ENCODE measurements at places on chromosomes 3 and 15. TPM values are rescaled to one million over a fixed set of nuclear protein-coding genes. Genes with fewer than 3 reads are reported as not detected.
A peak's percentile ranks its signal among the peaks of the same experiment; 100 is the strongest.

The ISL2 gene
- polyA plus RNA-seq: not detected

The TUSC7 gene
- polyA plus RNA-seq: not detected

The LMOD3 gene
- not detected for polyA plus RNA-seq

The EEF1AKMT4 gene
- 2.1 TPM for polyA plus RNA-seq

The ATP2B2 gene
- polyA plus RNA-seq: not detected

The CD276 gene
- polyA plus RNA-seq: not detected

The CIB1 gene
- polyA plus RNA-seq: 225 TPM

The FETUB gene
- polyA plus RNA-seq: not detected

The KLHL40 gene
- not detected for polyA plus RNA-seq

The GNAT1 gene
- polyA plus RNA-seq: not detected

The MITF gene
- polyA plus RNA-seq: not detected

The CDC25A gene
- polyA plus RNA-seq: not detected

The PLD1 gene
- polyA plus RNA-seq: not detected

The PROS1 gene
- polyA plus RNA-seq: not detected

GRCh38 chr15:70582143-70582945, 181.0 kb downstream of the UACA start:
- no peak overlapping the region for H3K4me3 ChIP-seq
- H3K36me3 ChIP-seq: no peaks in the 10 kb centered on the region
- H3K4me1 ChIP-seq: peaks cover 6% of the 10 kb centered on the region

- H3K4me1 ChIP-seq: peaks cover 5% of the 10 kb centered on the region
- no peaks in the 10 kb centered on the region for H3K27me3 ChIP-seq
- no peak overlapping the region for H3K4me3 ChIP-seq
- H3K36me3 ChIP-seq: no peaks in the 10 kb centered on the region
- no peak for DNase-seq
Measured at GRCh38 chr3:43093006-43093405, 12.9 kb downstream of the POMGNT2 start.

DNA sequence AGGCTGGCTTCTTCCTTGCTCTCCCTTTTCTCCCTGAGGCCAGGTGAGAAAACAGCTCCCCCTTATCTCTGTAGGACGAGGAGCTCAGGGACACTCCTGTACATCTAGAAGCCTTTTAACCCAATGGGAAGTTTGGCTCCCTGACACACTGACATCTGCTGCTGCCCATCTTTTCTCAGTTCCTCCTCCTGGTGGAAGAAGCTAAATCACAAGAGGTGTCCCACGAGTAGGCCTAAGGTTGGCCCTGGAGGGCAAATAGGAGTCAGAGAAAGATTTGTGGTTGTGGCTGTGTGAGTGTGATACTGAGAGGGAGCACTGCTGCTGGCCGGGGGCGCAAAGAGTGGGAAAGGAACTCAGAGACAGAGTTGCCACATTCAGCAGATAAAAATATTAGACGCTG, 49.5 kb downstream of the ARHGAP31 start:
- peak overlapping the region; percentile 37 for H3K27ac ChIP-seq
- peaks cover 13% of the 10 kb centered on the region for H3K4me1 ChIP-seq
- no peaks in the 10 kb centered on the region for H3K27me3 ChIP-seq
- no peak for DNase-seq
- H3K4me3 ChIP-seq: no peak overlapping the region
- H3K36me3 ChIP-seq: no peaks in the 10 kb centered on the region

DNA sequence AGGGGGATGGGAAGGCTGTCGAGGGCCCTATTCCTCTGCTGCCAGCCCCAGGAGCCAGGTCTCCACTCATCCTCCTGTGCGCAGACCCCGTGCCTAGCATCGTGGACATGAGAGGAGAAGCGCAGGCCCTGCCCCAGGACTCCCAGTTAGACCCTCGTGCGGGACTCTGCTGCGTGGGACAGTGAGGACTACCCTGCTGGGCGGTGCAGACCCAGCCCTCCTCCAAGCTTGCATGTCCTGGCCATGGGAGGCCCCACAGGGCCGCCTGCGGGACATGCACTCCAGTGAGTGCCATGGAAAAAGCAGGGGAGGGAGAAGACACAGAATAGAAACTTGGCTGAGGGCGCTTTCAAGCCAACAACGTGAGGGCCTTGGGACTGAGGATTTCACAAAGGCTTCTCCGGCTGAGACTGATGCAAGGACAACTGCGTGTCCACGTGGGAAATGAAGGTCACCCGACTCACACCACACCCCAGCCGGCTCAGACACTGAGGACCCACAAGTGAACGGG, 62.6 kb upstream of the IQSEC1 start:
- H3K36me3 ChIP-seq: no peaks in the 10 kb centered on the region
- H3K4me3 ChIP-seq: no peak overlapping the region
- DNase-seq: no peak
- no peak overlapping the region for H3K27ac ChIP-seq
- H3K27me3 ChIP-seq: peaks cover 31% of the 10 kb centered on the region

DNA sequence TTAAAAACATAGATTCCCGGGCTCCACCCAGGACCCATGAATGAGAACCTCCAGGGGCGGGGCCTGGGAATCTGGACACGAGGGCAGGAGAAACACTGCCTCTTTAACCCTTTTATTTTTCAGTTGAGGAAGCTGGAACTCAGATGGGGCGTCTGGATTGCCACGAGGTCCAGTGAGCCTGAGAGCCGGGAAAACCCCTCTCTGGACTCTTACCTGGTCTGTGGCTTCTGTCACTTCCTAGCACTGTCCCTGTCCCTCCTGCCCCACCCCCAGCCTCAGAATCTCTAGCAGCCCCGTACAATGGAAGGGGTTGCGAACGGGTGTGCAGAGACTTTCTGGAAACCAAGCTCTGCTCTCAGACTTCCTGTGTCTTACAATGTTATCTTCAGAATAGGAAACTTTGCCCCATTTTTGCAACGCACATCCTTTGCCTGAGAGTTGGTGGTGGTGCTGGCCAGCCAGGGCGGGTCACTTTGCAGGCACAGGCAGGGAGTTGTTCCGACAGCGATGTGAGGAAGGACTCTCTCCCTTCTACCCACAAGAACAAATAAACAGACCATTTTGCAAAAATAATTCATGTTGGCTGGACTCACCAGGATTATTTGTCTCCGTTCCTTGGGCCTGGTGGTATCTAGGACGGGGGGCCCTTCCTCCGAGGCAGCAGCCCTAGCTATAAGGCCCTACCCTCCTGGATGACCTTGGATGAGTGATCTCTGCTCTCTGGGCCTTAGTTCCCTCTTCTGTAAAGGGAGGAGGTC, 59.1 kb downstream of the SMAD6 start:
- H3K27ac ChIP-seq: no peak overlapping the region
- peaks cover 57% of the 10 kb centered on the region for H3K27me3 ChIP-seq
- H3K4me1 ChIP-seq: peaks cover 5% of the 10 kb centered on the region
- DNase-seq: no peak

DNA sequence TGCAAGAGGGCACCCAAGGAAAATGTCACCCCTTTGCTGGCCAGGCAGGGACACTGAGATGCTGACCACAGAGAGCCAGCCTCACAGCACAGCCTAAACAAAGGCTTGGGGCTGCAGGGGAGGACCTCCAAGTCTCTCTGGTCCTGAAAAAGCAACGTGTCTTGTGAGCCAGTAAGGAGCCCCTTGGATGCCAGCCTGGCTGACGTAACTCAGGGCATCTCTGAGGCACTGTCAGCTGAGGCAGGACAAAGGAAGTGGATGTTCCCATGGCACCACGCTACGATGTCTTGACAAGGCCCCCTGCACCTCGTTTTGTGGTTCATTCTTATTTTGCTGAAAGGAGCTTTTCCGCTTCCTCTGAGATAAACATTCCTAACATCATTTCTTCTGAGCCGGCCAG, 160.7 kb downstream of the OR4M2 start:
- H3K27me3 ChIP-seq: peaks cover 30% of the 10 kb centered on the region
- H3K4me3 ChIP-seq: no peak overlapping the region
- no peaks in the 10 kb centered on the region for H3K4me1 ChIP-seq
- DNase-seq: no peak
- no peak overlapping the region for H3K27ac ChIP-seq

DNA sequence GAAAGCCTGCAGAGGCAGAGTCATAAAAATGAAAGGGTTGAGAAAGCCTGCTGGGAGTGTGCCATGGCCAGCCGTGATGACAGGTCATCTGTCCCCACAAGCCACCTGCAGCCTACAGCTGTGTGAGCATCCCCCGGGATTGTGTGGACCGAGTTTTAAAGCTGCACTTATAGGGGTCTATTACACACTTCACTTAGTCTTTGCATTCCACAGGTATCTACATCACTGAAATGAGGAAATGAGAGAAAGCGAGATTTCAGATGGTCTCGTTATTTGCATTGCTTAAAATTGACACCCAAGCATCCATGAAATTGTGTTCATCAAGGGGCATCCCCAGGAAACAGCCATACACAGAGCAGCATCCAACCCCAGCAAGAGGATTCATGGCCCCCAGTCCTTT, 137.6 kb upstream of the TRIM42 start:
- no peak for DNase-seq
- no peaks in the 10 kb centered on the region for H3K27me3 ChIP-seq
- no peaks in the 10 kb centered on the region for H3K36me3 ChIP-seq
- peaks cover 6% of the 10 kb centered on the region for H3K4me1 ChIP-seq
- H3K4me3 ChIP-seq: no peak overlapping the region

DNA sequence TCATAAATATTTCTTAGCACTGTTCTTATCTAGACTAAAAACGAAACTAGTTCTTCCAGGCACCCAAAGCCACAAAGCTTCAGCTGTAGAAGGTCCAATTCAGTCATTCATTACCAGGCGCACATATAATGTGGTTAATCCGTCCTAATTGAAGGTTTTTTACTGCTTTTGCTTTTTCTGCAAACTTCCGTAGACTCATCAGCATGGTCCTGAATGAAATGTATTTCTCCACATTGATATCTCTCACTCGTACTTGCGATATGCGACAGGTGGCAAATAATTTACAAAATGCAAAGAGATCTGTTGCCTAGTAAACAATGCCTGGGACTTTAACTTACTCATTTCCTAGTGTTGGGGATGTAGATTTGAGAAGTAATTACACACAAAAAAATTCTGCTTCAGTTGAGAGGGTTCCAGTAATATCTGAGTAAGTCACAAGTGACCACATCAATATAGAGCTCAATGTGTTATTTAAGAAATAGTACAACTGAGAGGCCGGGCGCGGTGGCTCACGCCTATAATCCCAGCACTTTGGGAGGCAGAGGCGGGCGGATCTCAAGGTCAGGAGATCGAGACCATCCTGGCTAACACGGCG, 75.0 kb upstream of the MBNL1 start:
- H3K36me3 ChIP-seq: peaks cover 6% of the 10 kb centered on the region
- DNase-seq: peak; percentile 27
- H3K4me1 ChIP-seq: peaks cover 70% of the 10 kb centered on the region
- H3K27ac ChIP-seq: peak overlapping the region; percentile 95
- no peaks in the 10 kb centered on the region for H3K27me3 ChIP-seq

DNA sequence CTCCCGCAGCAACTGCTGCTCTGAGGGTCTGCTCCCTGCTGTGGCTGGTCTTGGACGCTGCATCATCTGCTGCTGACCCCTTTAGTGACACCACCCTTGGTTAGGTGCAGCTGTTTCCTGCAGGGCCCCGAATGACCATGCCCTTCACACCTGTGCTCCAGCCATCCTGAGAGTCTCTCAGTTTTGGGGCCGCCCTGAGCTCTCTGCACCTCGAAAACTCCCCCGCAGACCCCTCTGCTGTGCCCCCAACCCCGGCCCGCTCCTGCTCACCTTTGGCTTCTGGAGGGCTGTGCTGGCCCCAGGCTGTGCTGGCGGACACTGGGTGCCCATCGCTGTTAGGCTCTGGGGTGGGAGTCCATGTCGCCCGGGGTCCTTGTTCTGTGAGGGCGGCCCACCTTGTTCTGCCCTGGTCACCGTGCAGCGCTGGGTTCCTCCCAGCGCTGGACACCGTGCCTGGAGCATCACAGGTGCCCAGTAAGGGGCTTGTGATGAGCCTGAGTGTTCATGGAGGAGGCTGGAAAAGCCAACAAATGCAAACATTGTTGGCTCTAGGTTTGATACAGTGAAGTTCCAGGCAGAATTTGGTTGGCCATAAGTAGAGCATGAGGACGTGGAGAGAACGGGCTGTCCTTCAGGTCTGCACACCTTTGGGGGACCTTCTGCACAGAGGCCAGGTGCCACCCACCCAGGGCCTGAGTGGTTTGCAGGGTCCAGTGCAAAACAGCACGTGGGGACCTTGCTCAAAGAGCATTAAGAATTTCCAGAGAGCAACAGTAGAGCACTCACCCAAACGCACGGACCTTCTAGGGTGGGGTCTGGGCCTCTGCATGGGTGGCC, 12.3 kb downstream of the ABTB1 start:
- no peaks in the 10 kb centered on the region for H3K27me3 ChIP-seq
- H3K4me3 ChIP-seq: no peak overlapping the region
- no peaks in the 10 kb centered on the region for H3K36me3 ChIP-seq
- no peak overlapping the region for H3K27ac ChIP-seq
- DNase-seq: no peak

- peak overlapping the region; percentile 99 for H3K4me3 ChIP-seq
- H3K36me3 ChIP-seq: peaks cover 9% of the 10 kb centered on the region
- no peaks in the 10 kb centered on the region for H3K27me3 ChIP-seq
Measured at GRCh38 chr3:71581457-71582035, 2.0 kb downstream of the FOXP1 start.

- no peak for DNase-seq
- peaks cover 13% of the 10 kb centered on the region for H3K36me3 ChIP-seq
- H3K27me3 ChIP-seq: peaks cover 5% of the 10 kb centered on the region
- H3K4me3 ChIP-seq: no peak overlapping the region
- peak overlapping the region; percentile 36 for H3K27ac ChIP-seq
Measured at GRCh38 chr3:13194285-13195209, 121.3 kb upstream of the IQSEC1 start.

- H3K27me3 ChIP-seq: peaks cover 27% of the 10 kb centered on the region
- no peak overlapping the region for H3K4me3 ChIP-seq
- DNase-seq: no peak
- H3K36me3 ChIP-seq: no peaks in the 10 kb centered on the region
- no peaks in the 10 kb centered on the region for H3K4me1 ChIP-seq
- no peak overlapping the region for H3K27ac ChIP-seq
Measured at GRCh38 chr15:71375934-71376333, 260.7 kb downstream of the THSD4 start.

DNA sequence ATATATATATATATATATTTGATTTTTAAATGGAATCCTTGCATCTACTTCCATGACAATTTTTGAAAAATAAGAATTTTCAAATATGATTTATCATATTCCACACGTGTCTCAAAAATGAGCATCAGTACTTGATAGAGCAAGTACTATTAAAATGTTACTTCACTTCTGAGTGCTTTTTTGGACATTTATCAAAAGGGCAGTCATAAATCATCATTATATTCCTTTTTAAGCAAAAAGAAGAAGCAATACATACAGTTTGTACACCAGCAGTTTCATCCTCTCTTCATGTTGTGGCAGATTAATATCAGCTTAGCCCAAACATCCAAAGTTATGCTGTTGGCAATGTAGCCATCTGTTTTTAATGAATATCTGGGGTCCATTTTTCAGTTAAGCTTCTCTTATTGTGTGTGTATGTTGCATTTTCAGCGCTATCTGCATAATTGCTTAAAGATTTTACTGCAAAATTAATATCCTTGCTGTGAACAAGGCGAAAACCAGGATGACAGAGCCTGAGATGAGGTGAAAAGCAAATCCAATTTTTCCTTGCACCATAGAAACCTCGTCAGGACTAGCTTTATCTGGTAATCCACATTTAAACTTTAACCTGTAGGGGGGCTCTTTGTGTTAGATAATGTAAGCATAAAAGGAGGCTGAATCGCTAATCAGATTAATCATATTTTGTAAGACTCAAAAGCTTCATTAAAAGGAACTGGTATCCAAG, 604.9 kb upstream of the AGTR1 start:
- no peak for DNase-seq
- H3K4me3 ChIP-seq: no peak overlapping the region
- no peaks in the 10 kb centered on the region for H3K27me3 ChIP-seq
- no peaks in the 10 kb centered on the region for H3K4me1 ChIP-seq

GRCh38 chr3:60355825-60356224, 895.4 kb downstream of the FHIT start:
- no peak overlapping the region for H3K27ac ChIP-seq
- no peaks in the 10 kb centered on the region for H3K4me1 ChIP-seq
- no peak overlapping the region for H3K4me3 ChIP-seq
- no peak for DNase-seq

Data from naive B cell (primary cell).